Activated gamma-delta T cell treated with Interleukin-2 at 50 U/mL for 16 hours (primary cell): ENCODE measurements at places on chromosomes 11 and 22.

GRCh38 chr11:18633256-18634139, 644 bp downstream of the SPTY2D1 start:
- no peak for DNase-seq

- no peak for DNase-seq
Observed at GRCh38 chr11:24623121-24623520, 126.3 kb downstream of the LUZP2 start.

- no peak for DNase-seq
Observed at GRCh38 chr22:23673826-23674690, 16.8 kb upstream of the RGL4 start.

GRCh38 chr22:47333625-47334024, 571.2 kb downstream of the TBC1D22A start:
- DNase-seq, result no peak

DNA sequence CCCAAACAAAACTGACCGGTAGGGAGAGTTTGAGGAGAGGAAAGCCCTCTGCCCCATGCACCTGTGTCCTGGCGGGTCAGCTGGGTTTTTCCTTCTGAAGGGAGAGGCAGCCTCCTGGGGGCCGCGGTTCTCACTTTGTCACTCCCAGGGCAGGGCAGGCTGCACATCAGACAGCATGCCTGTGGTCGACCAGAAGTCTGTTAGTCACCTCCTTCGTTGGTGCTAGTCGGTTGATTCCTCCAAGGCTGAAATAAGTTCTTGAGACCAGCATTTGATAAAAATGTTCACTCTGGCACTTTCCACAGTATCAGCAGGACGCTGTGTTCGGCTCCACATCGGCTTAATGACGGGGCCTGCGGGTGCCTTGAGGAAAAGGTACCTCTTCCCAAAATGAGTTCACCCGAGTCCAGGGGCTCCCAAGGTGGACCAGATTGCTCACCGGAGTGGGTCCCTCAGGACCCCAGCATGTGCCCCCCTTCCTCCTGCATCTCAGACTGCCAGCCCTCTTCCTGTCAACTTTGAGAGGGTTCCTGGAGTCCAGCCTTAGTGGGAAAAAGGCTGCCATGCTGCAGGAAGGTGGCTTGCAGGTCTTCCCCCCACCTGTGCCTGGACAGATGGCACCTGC, 373.7 kb upstream of the B3GAT1 start:
- DNase-seq, result no peak

GRCh38 chr11:93735627-93736026, 5.7 kb downstream of the TAF1D start:
- no peak for DNase-seq

DNA sequence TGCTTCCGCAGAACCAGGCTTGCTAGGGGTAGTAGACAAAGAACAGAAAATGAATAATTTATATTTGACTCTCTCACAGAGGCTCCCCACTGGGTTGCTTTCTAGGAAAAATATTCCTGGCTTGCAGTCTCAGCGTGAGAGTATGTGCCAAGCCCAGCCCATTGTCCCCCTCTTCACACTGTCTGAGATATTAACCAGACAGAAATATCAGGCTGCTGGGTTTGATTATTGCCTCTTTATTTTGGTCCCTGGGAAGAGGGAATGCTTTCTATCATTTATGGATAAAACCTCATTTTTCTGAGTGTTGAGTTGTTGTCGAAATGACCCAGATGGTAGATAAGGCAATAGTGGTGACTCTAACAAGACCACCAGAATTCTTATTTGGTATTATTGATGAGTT, 367.9 kb downstream of the METTL15 start:
- no peak for DNase-seq
